Heart right ventricle (tissue), 16 donors: ENCODE measurements at places on chromosomes 6 and 20. TPM values are rescaled to one million over a fixed set of nuclear protein-coding genes. Genes with fewer than 3 reads are reported as not detected.
A peak's percentile ranks its signal among the peaks of the same experiment; 100 is the strongest.

- DNase-seq = no peak
- H3K4me3 ChIP-seq = no peak overlapping the region
- no peaks in the 10 kb centered on the region for H3K36me3 ChIP-seq
Measured at GRCh38 chr6:74578339-74578738, 627.5 kb downstream of the COL12A1 start.

The HAO1 gene
- total RNA-seq = not detected

The RPS6KA2 gene
- total RNA-seq = 71.8 TPM

DNA sequence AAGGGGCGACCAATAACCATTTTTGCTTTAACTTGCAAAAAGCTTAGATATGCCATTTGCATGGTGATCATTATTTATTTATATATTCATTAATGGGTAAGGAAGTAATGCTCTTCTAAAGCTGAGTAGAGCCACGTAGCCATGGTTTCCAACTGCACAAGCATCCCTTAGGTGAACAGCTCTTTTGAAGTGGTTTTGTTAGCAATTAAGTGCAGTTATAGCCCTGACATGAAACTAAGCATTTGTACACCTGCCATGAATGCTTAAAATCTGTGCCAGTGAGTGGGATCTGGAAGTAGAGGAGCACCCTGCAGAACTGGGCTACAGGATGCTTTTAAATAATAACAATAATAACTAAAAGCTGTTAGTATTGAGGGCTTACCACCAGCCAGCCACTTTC lies 19.1 kb downstream of the TRAF3IP2 start:
- no peak overlapping the region for H3K27ac ChIP-seq
- H3K4me3 ChIP-seq = no peak overlapping the region
- no peak for DNase-seq
- H3K27me3 ChIP-seq = no peaks in the 10 kb centered on the region
- H3K36me3 ChIP-seq = no peaks in the 10 kb centered on the region

GRCh38 chr6:90086517-90086916 lies 192.2 kb downstream of the GJA10 start:
- no peak overlapping the region for H3K4me3 ChIP-seq
- H3K27ac ChIP-seq = no peak overlapping the region
- DNase-seq = no peak
- no peaks in the 10 kb centered on the region for H3K27me3 ChIP-seq
- H3K4me1 ChIP-seq = peaks cover 4% of the 10 kb centered on the region

The PRSS35 gene
- not detected for total RNA-seq

The HLA-DOB gene
- 0.34 TPM for total RNA-seq

The BFSP1 gene
- total RNA-seq = 1.9 TPM

DNA sequence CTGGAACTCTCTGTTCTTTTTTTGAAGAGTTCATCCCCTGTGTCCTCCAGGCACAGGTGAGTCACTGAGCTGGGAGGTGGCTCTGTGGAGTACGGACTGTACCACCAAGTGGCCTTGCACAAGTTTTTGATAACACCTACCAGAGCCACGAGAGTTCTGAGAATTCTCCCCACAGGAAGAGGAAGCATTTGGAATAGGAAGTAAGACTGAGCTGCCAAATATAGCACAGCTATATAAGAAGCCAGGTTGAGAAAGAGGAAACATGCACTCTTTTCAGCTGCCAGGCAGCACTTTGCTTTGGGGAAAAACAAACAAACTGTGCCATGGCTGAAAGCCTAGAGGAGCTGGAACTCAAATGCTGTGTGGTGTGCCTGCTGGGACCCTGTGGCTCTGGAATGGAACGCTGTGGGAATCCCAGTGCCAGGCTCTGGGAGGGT lies 70.8 kb upstream of the RIPOR2 start:
- peak; percentile 28 for DNase-seq
- peak overlapping the region; percentile 45 for H3K27ac ChIP-seq
- H3K4me3 ChIP-seq = peak overlapping the region; percentile 7
- no peaks in the 10 kb centered on the region for H3K36me3 ChIP-seq
- H3K4me1 ChIP-seq = peaks cover 8% of the 10 kb centered on the region

GRCh38 chr6:37507077-37507476 lies 7.4 kb upstream of the CCDC167 start:
- H3K36me3 ChIP-seq = no peaks in the 10 kb centered on the region
- H3K27ac ChIP-seq = no peak overlapping the region
- DNase-seq = no peak
- no peak overlapping the region for H3K4me3 ChIP-seq
- H3K4me1 ChIP-seq = no peaks in the 10 kb centered on the region

GRCh38 chr6:140855520-140855919 lies 1277.2 kb upstream of the GJE1 start:
- no peak for DNase-seq
- H3K27me3 ChIP-seq = no peaks in the 10 kb centered on the region
- H3K4me3 ChIP-seq = no peak overlapping the region

The ULBP3 gene
- 1.1 TPM for total RNA-seq

DNA sequence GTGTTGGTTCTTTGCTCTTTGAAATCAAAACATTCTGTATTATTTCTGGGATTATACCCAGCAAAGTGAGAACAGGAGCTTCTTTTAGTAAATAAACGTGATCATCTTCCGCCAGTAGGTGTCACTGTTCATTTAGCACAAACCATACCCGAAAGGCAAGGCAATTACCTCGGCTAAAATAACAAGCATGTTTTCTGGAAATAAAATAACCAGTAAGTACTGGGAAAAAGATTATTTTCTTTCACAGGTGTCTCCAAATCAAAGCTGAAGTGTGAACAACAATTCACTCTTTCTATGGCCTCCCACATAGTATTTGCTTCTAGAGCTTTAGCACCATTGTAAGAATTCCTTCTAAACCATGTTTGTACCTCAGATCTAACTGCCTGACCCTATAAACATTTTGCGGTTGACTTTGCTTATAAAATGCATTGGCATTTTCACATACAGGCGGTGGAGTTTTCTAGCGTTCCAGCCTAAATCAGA lies 144.6 kb upstream of the AGPAT4 start:
- H3K4me3 ChIP-seq = no peak overlapping the region
- H3K27me3 ChIP-seq = no peaks in the 10 kb centered on the region
- peak; percentile 78 for DNase-seq
- H3K27ac ChIP-seq = peak overlapping the region; percentile 46
- H3K36me3 ChIP-seq = no peaks in the 10 kb centered on the region

The OR12D3 gene
- total RNA-seq = not detected

- DNase-seq = no peak
- H3K36me3 ChIP-seq = no peaks in the 10 kb centered on the region
- H3K4me1 ChIP-seq = no peaks in the 10 kb centered on the region
- no peak overlapping the region for H3K27ac ChIP-seq
- H3K27me3 ChIP-seq = no peaks in the 10 kb centered on the region
- H3K4me3 ChIP-seq = no peak overlapping the region
Measured at GRCh38 chr6:143368426-143368825, 82.1 kb downstream of the ADAT2 start.

- no peak for DNase-seq
- H3K36me3 ChIP-seq = peaks cover 42% of the 10 kb centered on the region
- H3K27ac ChIP-seq = no peak overlapping the region
- H3K4me3 ChIP-seq = no peak overlapping the region
- peaks cover 47% of the 10 kb centered on the region for H3K4me1 ChIP-seq
Measured at GRCh38 chr6:32116674-32117073, 7.5 kb upstream of the TNXB start.

GRCh38 chr6:69985180-69985579 lies 118.8 kb downstream of the COL19A1 start:
- H3K36me3 ChIP-seq = no peaks in the 10 kb centered on the region
- H3K27ac ChIP-seq = no peak overlapping the region
- no peaks in the 10 kb centered on the region for H3K4me1 ChIP-seq
- H3K4me3 ChIP-seq = no peak overlapping the region
- H3K27me3 ChIP-seq = no peaks in the 10 kb centered on the region
- DNase-seq = no peak

The EGFL8 gene
- 9.5 TPM for total RNA-seq

DNA sequence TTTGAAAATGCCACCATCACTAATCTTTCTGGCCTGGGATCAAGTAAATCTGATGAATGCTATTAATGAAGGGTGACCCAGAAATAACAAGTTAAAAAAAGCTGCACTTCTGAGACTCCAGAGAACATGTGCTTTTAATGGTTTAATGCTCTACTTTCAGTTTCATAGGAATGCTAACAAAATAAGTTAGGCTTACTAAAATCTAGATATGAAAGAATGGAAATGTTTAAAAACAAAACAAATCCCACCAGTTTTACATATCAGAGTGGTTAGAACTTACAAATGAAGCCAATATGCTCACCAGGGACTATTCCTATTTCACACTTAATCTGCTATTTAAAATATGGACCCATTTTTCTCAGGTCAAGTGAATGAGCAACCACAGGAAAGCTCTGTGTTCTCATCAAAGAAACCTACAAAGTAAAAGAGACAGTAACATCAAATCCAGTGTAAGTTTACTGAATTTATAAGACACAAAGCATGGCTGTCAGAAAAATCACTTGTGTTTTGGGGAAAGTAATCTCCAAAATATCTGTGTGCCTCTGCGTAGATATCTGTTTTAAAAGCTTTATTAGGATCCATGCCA lies 40.3 kb downstream of the FYN start:
- H3K4me1 ChIP-seq = peaks cover 50% of the 10 kb centered on the region
- no peak overlapping the region for H3K27ac ChIP-seq
- no peaks in the 10 kb centered on the region for H3K36me3 ChIP-seq
- no peaks in the 10 kb centered on the region for H3K27me3 ChIP-seq
- no peak for DNase-seq
- H3K4me3 ChIP-seq = no peak overlapping the region

DNA sequence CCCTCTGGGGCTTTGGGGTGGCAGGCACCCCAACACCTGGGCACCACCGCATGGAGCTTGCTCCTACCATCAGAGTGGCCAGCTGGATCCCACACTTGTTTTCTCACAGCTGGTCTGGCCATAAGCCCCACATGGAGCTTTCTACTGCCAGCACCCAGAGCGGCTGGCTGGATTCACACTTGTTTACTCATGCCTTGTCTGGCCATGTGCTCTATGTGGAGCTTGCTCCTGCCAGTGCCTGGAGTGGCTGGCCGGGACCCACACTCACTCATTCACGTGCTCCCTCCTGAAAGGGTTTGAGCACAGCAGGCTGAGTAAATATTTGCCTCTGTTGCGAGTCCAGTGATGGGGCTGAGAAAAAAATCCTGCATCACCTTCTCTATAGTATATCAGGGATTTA lies 487.0 kb downstream of the CD109 start:
- H3K4me3 ChIP-seq = no peak overlapping the region
- H3K4me1 ChIP-seq = no peaks in the 10 kb centered on the region
- no peaks in the 10 kb centered on the region for H3K27me3 ChIP-seq
- H3K27ac ChIP-seq = no peak overlapping the region

The KCNK16 gene
- total RNA-seq = not detected

The ATF6B gene
- 32.1 TPM for total RNA-seq

- H3K36me3 ChIP-seq = peaks cover 69% of the 10 kb centered on the region
- no peak overlapping the region for H3K4me3 ChIP-seq
- H3K4me1 ChIP-seq = no peaks in the 10 kb centered on the region
Measured at GRCh38 chr6:166418691-166419143, 36.0 kb upstream of the MPC1 start.

GRCh38 chr6:105363100-105363754 lies 39.7 kb downstream of the PREP start:
- no peak overlapping the region for H3K27ac ChIP-seq
- no peak for DNase-seq
- no peaks in the 10 kb centered on the region for H3K4me1 ChIP-seq
- H3K4me3 ChIP-seq = no peak overlapping the region

GRCh38 chr20:52806918-52807317 lies 165.2 kb upstream of the TSHZ2 start:
- H3K27ac ChIP-seq = no peak overlapping the region
- H3K36me3 ChIP-seq = no peaks in the 10 kb centered on the region
- H3K27me3 ChIP-seq = no peaks in the 10 kb centered on the region
- no peak overlapping the region for H3K4me3 ChIP-seq
- DNase-seq = no peak

- DNase-seq = no peak
- H3K27ac ChIP-seq = no peak overlapping the region
- no peaks in the 10 kb centered on the region for H3K36me3 ChIP-seq
- H3K4me3 ChIP-seq = no peak overlapping the region
Measured at GRCh38 chr6:106704327-106704726, 74.9 kb downstream of the QRSL1 start.

GRCh38 chr6:144730088-144730645 lies 445.0 kb downstream of the UTRN start:
- H3K36me3 ChIP-seq = no peaks in the 10 kb centered on the region
- no peak overlapping the region for H3K4me3 ChIP-seq
- no peaks in the 10 kb centered on the region for H3K4me1 ChIP-seq
- H3K27ac ChIP-seq = no peak overlapping the region

DNA sequence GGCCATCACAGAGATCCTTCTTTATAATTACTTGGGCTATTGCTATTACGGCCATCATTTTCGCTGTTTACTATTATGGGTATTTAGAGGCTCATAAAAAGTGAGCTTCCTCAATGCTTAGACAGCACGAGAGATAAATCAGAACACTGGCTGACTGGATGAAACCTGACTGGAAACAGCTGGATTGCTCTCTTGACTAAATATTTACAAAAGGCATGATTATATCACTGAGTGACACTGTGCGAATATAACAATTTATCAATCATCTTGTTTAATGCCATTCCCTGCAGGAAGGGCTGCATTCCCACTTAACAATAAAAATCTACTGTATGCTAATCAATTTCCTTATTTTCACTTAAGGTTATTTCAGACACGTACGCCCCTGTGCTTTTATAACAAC lies 260.1 kb upstream of the ARID1B start:
- no peaks in the 10 kb centered on the region for H3K4me1 ChIP-seq
- H3K36me3 ChIP-seq = no peaks in the 10 kb centered on the region
- H3K4me3 ChIP-seq = no peak overlapping the region
- DNase-seq = no peak

The MCHR2 gene
- total RNA-seq = not detected

The SPATA25 gene
- total RNA-seq = 1.8 TPM

The TMEM151B gene
- total RNA-seq = 0.67 TPM

DNA sequence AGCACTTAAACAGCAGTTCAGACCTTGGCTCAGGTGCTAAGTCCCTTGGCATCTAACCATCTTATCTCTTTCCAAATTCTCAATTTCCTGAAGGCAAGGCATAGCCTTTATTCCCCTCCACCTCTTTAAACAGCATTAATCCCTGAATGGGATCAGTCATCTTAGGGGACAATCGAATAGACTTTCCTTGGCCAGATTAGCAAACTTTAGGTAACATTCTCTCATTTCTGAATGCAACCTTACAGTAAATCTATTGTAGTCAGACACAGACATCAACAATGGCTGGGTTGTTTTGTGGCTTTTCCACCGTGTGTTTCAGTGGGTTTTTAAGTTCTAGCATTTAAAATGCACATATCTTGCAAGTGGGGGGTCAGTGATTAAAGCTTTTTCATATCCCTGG lies 56.8 kb downstream of the ATP9A start:
- no peaks in the 10 kb centered on the region for H3K36me3 ChIP-seq
- no peak overlapping the region for H3K27ac ChIP-seq
- H3K27me3 ChIP-seq = no peaks in the 10 kb centered on the region
- no peak for DNase-seq
- H3K4me1 ChIP-seq = no peaks in the 10 kb centered on the region

The IPCEF1 gene
- total RNA-seq = 2.3 TPM
